OCI-M1 (cell line): ENCODE measurements at places on chromosomes 4 and X.
A peak's percentile ranks its signal among the peaks of the same experiment; 100 is the strongest.

- peak; percentile 89 for DNase-seq
Observed at GRCh38 chr4:87559090-87559837, 30.1 kb upstream of the SPARCL1 start.

GRCh38 chr4:132299841-132300240, 849.3 kb upstream of the PCDH10 start:
- DNase-seq = no peak

- DNase-seq = no peak
Observed at GRCh38 chr4:67576538-67576937, 18.0 kb downstream of the STAP1 start.

GRCh38 chr4:5338531-5338930, 287.3 kb downstream of the STK32B start:
- no peak for DNase-seq

GRCh38 chrX:118497180-118497818, 1.7 kb downstream of the DOCK11 start:
- DNase-seq = peak; percentile 19
